ENCODE measurements at places on chromosomes 3 and 15.

GRCh38 chr3:23710555-23710954, 95.2 kb upstream of the UBE2E1 start:
- no peak for DNase-seq

DNA sequence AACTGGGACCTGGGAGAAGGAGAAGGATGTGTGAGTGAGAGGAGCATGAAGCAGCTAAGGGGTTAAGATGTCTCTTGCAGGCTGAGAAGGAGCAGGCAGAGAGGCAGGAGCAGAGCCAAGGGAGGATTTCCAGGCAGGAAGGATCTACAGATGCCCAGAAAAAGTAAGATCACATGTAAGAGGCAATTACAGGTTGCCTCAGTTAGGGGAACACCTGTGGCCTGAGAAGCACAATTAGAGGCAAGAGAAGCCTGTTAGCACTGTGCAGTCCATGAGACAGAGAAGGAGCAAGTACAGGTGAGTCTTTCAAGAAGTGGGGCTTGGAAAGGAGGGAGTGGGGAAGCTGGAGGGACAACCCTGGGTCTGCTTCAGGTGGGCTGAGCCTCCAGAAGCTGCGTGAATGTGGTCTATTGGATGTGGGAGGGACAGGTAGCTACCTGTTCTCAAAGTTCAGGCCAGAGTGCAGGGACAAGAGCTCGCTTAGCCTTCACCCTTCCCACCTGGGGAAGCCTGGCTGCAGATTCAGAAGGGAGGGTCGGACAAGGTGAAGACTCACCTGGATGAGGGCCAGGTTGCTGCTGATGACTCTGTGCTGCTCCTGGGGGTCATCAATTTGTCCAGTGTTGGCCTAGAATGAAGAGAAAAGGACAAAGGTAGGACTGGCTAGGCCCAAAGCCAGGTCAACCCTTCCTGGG, 50.7 kb downstream of the SLC41A3 start:
- no peak for DNase-seq

DNA sequence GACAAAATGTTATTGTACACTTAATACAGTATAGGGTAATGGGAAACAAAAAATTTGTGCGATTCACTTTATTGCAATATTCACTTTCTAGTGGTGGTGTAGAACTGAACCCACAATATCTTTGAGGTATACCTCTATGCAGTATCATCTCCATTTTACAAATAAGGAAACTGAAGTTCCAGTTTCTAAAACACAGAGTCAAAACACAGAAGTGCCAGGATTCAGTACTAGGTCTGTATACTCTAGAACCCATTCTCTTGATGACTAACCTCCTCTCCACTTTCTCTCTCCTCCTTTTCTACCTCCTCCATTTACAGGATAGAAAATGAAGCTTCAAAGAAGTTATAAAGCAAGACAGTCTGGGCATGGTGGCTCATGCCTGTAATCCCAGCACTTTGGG, 62.2 kb downstream of the MB21D2 start:
- DNase-seq = no peak

GRCh38 chr15:74202452-74203401, at the start of gene STRA6:
Gene STRA6 (minus strand): TSS chr15:74202787. CDS start chr15:74202267, 520 bp downstream.
- DNase-seq = peak; percentile 37

GRCh38 chr3:31729573-31729972, 196.8 kb downstream of the STT3B start:
- DNase-seq = no peak

- peak; percentile 67 for DNase-seq
These were observed 48.1 kb upstream of the EPHA3 start for GRCh38 chr3:89059211-89059925.

DNA sequence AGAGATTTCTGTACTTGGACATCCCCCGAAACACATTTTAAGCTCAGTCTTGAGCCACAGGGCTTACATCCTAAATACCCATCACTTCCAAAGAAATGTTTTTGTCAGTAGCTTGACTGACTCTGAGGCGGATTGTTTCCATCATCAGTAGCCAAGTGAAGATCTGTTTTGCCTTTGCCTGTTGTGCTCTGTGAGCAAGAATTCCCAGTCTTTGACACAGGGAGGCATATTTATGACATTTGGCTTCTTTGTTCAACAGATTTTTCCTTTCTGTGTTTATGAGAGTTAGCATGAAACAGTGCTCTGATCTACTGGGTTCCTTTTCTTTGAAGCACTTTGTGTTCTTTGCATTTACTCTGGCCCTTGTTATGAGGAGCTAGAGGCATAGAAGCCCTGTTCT, 132.1 kb upstream of the CDIN1 start:
- no peak for DNase-seq

All from mammary epithelial cell (primary cell).